ENCODE measurements at places on chromosomes 12 and 14.

DNA sequence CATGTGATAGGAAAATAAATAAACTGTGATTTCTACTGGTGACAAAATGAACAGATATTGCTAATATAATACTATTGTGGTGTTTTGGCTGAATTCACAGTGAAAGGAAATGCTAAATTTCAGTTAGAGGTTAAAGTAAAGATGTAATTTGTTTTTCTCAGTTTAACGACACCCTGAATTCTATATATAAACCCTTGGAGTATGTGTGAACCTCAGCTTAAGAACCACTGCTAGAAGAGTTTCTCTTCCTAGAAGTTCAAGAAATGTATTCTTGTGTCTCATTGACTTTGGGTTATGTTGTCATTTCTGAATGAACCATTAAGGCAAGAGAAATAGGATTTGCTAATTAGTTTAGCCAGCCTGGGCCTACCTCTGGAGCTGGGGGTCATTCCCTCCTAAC is 8.2 kb downstream of the FBXO34 start:
- peaks cover 6% of the 10 kb centered on the region for H3K36me3 ChIP-seq
- peaks cover 36% of the 10 kb centered on the region for H3K4me1 ChIP-seq
- H3K27me3 ChIP-seq, result no peaks in the 10 kb centered on the region
- DNase-seq, result no peak
- H3K27ac ChIP-seq, result peak overlapping the region; percentile 58
- H3K4me3 ChIP-seq, result no peak overlapping the region

GRCh38 chr14:90527978-90528377 is 131.1 kb downstream of the CALM1 start:
- H3K36me3 ChIP-seq, result peaks cover 2% of the 10 kb centered on the region
- no peak overlapping the region for H3K27ac ChIP-seq
- DNase-seq, result no peak
- no peak overlapping the region for H3K4me3 ChIP-seq
- H3K27me3 ChIP-seq, result no peaks in the 10 kb centered on the region
- H3K4me1 ChIP-seq, result no peaks in the 10 kb centered on the region

DNA sequence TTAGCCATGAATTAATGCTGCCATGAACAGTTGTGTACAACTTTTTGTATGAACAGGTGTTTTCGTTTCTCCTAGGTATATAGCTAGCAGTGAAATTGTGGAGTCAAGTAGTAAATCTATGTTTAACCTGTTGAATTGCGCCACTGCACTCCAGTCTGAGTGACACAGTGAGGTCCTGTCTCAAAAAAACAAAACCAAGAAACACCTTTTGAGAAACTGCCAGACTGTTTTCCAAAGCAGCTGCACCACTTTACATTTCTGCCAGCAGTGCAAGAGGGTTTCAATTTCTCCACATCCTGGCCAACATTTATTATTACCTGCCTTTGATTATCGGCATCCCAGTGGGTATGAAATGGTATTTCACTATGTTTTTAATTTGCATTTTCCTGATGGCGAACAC is 3.3 kb upstream of the PLEKHG3 start:
- no peak overlapping the region for H3K27ac ChIP-seq
- H3K4me3 ChIP-seq, result no peak overlapping the region

DNA sequence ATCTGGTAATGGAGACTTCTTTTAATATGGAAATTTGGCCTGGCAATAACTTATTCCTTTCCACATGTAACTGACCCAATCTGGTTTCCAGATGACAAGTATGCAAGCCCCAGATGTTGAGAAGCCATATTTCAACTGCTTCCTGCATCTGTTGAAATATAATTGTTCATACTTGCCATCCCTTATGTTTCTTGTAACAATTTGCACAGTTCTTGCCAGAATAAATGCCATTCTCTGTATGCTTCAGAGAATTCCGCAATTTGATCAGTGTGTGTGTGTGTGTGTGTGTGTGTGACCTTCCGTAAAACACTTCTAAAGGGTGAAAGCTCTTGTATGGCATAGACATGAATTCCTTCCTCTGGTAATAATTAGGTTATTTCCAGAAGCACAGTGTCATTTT is 1.8 kb upstream of the CLEC2A start:
- H3K4me1 ChIP-seq, result no peaks in the 10 kb centered on the region
- no peak for DNase-seq
- no peak overlapping the region for H3K27ac ChIP-seq
- H3K27me3 ChIP-seq, result peaks cover 20% of the 10 kb centered on the region
- no peaks in the 10 kb centered on the region for H3K36me3 ChIP-seq

- H3K4me3 ChIP-seq, result no peak within 1 kb of the TSS
- no peak within 1 kb of the TSS for H3K27ac ChIP-seq
- no peak for DNase-seq
- H3K4me1 ChIP-seq, result peaks cover 10% of the 10 kb centered on the region
- H3K36me3 ChIP-seq, result no peaks in the 10 kb centered on the region
These were observed at the start of gene JPH4 for GRCh38 chr14:23578560-23579310. Gene JPH4 (minus strand): TSS chr14:23578790. CDS start chr14:23577453, 1,337 bp downstream.

DNA sequence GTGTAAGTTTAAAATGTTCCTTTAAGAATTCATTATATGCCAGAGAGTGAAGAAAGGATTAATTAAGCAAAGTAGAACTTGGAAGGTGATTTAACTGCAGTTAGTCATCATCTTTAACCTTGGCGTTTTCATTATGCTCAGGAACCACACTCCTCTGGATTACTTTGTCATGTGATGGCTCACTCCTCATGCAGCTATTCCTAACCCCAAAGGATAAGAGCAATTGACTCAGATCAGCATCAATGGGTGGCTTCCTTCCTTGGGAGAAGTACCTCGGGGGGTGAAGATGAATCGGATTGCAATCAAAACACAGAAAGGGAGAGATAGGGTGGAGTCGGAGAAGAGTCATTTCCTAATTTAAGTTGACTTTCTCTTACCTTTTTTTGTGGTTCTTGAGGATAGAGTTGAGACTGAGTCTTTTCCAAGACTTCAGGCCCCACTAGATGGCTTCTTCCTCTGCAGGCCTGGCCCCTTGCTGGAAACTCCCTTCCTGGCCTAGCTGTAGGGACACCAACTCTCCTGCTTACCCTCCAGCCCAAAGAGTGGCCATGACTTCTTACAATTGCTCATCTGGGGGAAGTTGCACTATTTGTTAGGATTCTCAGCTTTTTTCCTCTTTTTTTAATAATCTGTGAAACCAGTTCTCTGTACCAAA is 238.6 kb upstream of the DDHD1 start:
- no peak overlapping the region for H3K27ac ChIP-seq
- H3K27me3 ChIP-seq, result peaks cover 3% of the 10 kb centered on the region
- DNase-seq, result no peak
- H3K36me3 ChIP-seq, result no peaks in the 10 kb centered on the region
- no peak overlapping the region for H3K4me3 ChIP-seq
- no peaks in the 10 kb centered on the region for H3K4me1 ChIP-seq

DNA sequence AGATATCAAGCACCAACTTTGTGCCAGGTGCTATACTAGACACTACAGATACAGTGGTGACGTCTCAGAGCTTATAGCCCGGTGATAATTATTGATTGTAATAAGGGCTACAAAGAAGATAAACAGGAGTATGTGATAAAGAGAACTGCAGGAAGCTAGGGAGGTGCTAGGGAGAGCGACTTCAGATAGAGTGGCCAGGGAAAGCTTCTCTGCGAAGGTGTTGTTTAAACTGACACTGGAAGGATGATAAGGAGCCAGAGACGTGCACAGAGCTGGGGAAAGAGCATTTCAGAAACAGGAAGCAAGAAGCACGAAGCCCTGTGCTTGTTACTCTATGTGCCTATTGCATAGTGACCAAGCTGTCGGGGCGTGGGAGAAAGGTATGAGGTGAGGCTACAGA is 48.1 kb upstream of the OTX2 start:
- no peaks in the 10 kb centered on the region for H3K36me3 ChIP-seq
- H3K4me1 ChIP-seq, result no peaks in the 10 kb centered on the region
- H3K27ac ChIP-seq, result no peak overlapping the region
- no peak for DNase-seq

DNA sequence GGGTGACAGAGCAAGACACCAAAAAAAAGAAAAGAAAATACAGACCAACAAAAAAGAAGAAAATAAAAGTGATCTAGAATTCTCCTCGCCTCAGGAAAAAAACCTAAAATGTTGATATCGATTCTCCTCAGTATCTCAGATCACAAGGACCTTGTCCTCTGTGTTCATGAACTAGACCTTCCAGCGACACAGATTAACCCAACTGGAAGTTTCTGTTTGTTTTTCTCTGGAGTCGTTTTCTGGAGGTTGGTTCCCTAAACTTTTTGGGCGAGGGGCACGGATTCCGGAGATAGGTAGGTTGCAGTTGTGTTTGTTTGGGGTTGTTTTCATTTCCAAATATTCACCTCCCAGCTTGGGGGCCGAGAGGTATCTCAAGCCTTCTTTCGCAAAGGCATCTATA is 559 bp upstream of the RFC5 start:
- peaks cover 8% of the 10 kb centered on the region for H3K27me3 ChIP-seq
- H3K27ac ChIP-seq, result no peak overlapping the region
- H3K4me1 ChIP-seq, result peaks cover 24% of the 10 kb centered on the region
- no peak for DNase-seq

DNA sequence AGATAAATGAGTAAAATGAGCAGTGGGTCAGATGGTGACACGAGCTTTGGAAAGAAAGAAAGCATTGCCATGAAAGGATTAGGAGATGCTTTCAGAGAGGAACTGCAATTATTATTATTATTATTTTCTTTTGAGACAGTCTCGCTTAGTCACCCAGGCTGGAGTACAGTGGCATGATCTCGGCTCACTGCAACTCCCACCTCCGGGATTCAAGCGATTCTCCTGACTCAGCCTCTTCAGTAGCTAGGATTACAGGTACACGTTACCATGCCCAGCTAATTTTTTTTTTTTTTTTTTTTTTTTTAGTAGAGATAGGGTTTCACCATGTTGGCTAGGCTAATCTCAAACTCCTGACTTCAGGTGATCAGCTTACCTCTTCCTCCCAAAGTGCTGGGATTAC is 77.4 kb downstream of the ST8SIA1 start:
- H3K27ac ChIP-seq, result no peak overlapping the region
- no peak for DNase-seq
- H3K4me3 ChIP-seq, result no peak overlapping the region
- no peaks in the 10 kb centered on the region for H3K36me3 ChIP-seq
- H3K27me3 ChIP-seq, result no peaks in the 10 kb centered on the region

DNA sequence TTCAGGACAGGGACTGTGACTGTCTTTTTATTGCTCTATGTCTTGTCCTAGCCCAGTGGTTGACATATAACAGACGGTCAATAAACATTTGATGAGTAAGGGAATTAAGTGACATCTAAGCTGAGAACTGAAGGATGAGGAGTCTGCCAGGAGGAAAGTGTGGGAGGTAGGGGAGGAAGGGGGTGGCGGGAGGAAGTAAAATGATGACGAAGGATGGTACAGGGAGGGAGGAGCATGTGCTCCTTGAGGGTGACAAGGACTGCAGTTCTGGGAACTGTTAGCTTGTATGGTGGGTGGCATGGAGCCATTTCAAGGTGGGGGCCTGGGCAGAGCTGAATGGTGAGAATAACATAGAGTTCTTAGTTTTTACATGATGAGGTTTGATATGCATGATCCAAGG is 64.4 kb downstream of the RGS6 start:
- H3K27ac ChIP-seq, result no peak overlapping the region
- no peaks in the 10 kb centered on the region for H3K36me3 ChIP-seq
- no peak overlapping the region for H3K4me3 ChIP-seq
- no peaks in the 10 kb centered on the region for H3K27me3 ChIP-seq
- H3K4me1 ChIP-seq, result no peaks in the 10 kb centered on the region

DNA sequence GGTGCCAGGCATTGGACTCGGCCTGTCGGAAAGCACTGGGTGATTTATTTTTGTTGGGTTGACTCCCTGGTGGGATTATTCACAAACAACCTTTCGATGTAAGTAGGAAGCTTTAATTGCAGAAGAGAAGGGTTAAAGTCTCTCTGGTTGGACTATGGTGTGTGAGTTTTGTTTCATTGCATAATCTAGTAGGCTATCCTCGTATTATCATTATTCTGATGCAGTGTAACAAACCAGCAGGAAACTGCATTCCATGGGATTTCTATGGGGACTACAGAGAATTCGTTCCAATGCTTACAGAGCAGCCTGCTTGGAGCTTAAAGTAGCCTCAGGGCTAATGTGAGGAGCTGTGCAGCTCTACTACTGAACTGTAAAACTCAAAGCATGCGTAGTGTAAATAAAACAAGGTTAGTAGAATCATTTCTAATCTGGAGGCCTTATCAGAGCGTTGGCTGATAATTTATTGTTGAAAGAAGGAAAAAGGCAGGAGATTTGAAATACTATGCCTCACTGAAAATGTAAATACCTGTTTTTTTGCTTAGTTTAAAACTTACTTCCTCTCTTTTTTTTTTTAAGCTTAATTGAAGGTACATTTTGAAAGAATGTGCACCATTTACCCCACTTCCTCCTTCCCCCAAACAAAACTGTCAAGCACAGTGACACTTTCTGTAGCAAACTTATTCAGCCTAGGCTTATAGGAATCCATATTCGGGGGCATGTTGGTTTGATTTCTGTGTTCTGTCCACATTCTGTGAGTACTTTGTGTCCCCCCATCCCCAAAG is 226.7 kb downstream of the NPAS3 start:
- H3K4me1 ChIP-seq, result no peaks in the 10 kb centered on the region
- no peak for DNase-seq
- H3K36me3 ChIP-seq, result no peaks in the 10 kb centered on the region

GRCh38 chr14:61638595-61639387 is 56.5 kb upstream of the HIF1A start:
- no peak overlapping the region for H3K27ac ChIP-seq
- DNase-seq, result no peak
- H3K4me1 ChIP-seq, result peaks cover 27% of the 10 kb centered on the region
- H3K27me3 ChIP-seq, result no peaks in the 10 kb centered on the region

GRCh38 chr14:106625186-106625585 is 1098.8 kb downstream of the TMEM121 start:
- DNase-seq, result no peak
- no peaks in the 10 kb centered on the region for H3K36me3 ChIP-seq
- peaks cover 54% of the 10 kb centered on the region for H3K27me3 ChIP-seq
- no peak overlapping the region for H3K27ac ChIP-seq

DNA sequence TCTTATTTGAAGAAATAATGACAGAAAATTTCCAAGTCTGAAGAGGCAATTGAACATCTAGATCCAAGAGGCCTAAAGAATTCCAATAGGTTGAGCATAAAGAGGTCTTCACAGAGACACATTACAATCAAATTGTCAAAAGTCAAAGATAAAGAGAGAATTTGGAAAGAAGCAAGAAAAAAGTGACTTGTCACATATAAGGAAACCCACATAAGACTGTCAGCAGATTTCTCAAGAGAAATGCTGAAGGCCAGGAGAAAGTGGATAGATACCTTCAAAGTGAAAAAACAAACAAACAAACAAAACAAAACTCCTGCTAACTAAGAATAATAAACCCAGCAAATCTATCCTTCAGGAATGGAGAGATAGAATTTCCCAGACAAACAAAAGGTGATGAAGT is 118.1 kb upstream of the LGR5 start:
- H3K4me3 ChIP-seq, result no peak overlapping the region
- no peaks in the 10 kb centered on the region for H3K27me3 ChIP-seq
- H3K36me3 ChIP-seq, result no peaks in the 10 kb centered on the region
- DNase-seq, result no peak
- no peak overlapping the region for H3K27ac ChIP-seq

GRCh38 chr12:106358396-106359241 is 1.1 kb downstream of the POLR3B start:
- H3K4me3 ChIP-seq, result peak overlapping the region; percentile 91
- peak overlapping the region; percentile 88 for H3K27ac ChIP-seq
- peaks cover 10% of the 10 kb centered on the region for H3K4me1 ChIP-seq
- no peaks in the 10 kb centered on the region for H3K36me3 ChIP-seq
